ENCODE measurements at places on chromosomes 4 and X. TPM values are rescaled to one million over a fixed set of nuclear protein-coding genes. Genes with fewer than 3 reads are reported as not detected.

Gene HTN1
- not detected for total RNA-seq

Gene RBMXL3
- total RNA-seq: not detected

DNA sequence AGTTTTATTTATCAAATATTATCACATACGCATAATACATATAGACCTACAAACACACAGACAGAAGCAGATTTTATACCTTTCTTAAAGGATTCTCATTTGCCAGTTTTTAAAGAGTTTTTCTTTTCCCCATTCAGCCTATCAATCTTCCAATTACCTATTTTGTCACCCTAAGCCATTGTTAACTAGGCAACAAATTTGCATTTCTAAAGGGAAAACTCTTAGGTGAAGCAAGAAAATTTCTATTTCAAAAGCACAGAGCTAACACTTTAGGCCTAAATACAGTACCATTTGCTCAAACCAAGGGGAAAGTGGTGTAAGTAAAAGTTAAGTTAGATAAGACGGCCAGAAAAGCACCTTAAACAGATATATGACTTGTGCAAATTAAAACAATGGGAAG, 156.6 kb downstream of the NDST3 start:
- DNase-seq: no peak

DNA sequence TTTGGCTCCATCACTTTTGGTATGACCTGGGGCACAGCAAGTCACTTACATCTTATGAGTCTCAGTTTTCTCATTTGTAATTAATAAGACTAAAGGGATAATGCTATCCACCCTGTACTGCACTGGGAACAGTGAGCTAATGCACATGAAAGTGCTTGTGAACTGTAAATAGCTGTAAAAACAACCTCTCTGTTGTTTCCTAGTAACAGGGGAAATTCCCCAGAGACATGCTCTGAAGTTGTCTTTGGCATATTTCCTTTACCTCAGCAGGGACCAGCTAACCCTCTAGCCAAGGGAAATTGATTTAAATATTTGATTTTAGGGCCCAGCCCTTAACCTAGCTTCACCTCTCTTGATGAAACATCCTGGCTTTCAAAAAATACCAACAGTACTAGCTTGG, 6.1 kb upstream of the CYSLTR1 start:
- peak; percentile 26 for DNase-seq

GRCh38 chrX:43375136-43375535, 281.0 kb upstream of the MAOA start:
- peak; percentile 65 for DNase-seq

DNA sequence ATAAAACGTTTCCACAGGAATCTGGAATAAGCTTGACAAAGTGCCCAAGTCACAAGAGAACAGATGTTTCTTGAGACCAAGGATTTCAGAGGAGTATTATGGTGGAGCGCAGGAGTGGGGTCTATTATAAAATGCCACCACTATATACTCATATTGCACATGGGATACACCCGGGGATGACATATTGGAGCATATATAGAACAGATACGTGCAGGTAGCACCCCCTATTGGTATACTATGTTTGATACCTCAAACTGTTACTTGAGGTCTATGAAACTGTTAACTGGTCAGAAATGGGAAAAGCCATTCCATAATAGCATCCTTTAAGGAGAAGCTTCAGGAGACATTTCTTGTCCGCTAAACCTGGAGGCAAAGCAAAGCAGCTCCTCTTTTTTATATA, 86.0 kb downstream of the PCYT1B start:
- DNase-seq: no peak

GRCh38 chr4:165678936-165679325, 194.1 kb upstream of the TLL1 start:
- DNase-seq: no peak

Gene SPANXD
- not detected for total RNA-seq

DNA sequence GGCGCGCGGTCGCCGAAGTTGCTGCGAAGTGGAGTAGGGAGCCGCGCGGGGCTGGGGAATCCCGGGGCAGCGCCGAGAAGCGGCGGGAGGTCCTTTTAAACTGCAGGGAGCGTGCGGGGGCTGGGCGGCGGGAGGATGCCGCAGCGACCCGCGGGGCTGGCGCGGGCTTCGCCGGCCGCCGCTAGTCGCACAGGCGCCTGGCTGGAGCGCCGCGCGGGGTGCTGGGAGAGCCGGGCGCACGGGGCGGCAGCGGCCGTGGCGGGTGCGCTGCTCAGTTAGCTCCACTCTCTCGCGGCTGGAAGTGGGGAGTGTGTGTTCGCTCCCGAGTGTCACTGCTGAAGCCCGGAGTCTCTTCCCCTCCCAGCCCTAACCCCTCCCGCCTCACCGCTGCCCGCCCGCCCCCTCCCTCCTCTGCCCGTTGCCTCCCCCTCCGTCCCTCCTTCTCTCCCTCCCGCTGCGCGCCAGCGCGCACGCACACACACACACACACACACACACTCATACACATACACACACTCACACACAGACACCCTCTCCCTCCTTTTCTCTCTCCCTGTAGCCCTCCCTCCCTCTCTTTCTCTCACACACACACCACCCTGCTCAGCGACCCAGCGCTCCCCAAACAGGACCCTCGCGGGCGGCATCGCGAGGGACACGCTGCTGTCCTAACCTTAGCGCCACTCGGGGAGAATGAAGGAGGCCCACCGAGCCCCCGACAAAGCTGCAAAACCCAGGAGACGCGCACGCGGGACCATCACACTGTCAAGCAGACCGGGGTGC, at the start of gene NDNF:
Gene NDNF (minus strand): TSS at position 312 of the 780 bp plus-strand sequence. CDS start 26,698 bp downstream, outside the sequence.
- peak; percentile 69 for DNase-seq

Gene DKK2
- total RNA-seq: 0.18 TPM

GRCh38 chrX:98299785-98300184, 1416.1 kb downstream of the RPA4 start:
- no peak for DNase-seq

GRCh38 chr4:56622176-56622575, 58.9 kb downstream of the HOPX start:
- no peak for DNase-seq

Gene TMEM187
- total RNA-seq: 1.7 TPM

DNA sequence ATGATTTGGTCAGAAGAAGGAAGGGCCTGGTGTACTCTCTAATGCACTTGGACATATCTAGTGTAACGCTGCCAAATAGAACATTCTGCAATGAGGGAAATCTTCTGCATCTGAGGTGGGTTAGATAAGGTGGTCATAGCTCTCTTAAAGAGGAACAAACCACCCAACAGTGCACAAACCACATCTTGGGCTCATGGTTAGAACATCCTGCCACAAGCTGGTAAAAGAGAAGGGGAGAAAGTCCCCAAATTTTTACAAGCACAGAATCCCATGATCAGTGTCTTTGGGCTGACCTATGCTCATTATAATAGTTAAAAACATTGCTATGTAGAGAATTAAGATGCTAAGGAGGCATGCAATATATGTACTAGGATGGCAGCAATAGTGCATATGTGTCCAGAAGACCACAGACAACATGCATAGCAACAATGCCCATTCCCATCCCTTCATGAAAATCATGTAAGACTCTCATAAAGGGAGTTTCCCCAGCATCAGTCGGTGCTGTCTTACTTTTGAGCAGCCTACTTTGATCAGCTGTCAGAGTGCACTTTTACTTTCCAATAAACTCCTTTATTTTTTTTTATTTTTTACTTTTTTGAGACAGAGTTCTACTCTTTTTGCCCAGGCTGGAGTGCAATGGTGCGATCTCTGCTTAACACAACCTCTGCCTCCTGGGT, 99.7 kb upstream of the SLC7A11 start:
- no peak for DNase-seq

GRCh38 chr4:41050880-41051775, 163.2 kb downstream of the APBB2 start:
- DNase-seq: no peak

Gene NLGN4X
- 0.79 TPM for total RNA-seq

GRCh38 chrX:5998901-5999300, 229.8 kb downstream of the NLGN4X start:
- no peak for DNase-seq

Gene SLC9B1
- total RNA-seq: 0.22 TPM

DNA sequence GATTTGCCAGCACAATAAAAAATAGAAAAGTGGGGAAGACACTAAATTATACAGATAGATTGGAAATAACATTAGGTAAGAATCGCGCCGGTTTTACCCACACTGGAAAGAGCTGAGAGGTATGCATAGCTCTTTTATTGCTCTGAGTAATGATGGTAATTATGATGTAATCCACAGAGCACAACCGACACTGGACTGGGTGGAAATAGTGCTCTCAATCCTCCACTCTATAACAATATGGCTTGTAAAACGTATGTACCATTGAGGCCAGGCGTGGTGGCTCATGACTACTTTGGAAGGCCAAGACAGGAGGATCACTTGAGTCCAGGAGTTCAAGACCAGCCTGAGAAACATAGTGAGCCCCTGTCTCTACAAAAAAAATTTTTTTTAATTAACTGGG, 104.3 kb upstream of the RAPGEF2 start:
- DNase-seq: no peak

DNA sequence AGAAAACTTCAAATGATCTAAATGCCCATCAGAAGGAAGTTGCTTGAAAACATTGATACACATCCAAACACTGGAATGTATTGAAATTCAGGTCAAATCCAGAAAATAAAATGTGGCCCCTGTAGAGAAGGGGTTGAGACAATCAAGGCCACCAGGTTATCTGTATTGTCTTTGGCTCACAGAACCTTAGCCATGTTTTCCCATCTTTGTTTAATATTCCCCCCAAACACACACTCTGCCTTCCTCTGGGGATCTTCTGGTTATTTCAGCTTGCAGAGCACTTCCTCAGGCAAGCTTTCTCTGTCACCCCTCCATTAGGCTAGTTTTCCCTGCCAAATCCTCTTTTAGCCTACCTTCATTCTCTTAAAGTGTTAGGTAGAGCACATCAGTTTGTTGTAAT, 30.5 kb downstream of the PAGE2 start:
- no peak for DNase-seq

Gene ZMAT1
- total RNA-seq: 0.13 TPM

DNA sequence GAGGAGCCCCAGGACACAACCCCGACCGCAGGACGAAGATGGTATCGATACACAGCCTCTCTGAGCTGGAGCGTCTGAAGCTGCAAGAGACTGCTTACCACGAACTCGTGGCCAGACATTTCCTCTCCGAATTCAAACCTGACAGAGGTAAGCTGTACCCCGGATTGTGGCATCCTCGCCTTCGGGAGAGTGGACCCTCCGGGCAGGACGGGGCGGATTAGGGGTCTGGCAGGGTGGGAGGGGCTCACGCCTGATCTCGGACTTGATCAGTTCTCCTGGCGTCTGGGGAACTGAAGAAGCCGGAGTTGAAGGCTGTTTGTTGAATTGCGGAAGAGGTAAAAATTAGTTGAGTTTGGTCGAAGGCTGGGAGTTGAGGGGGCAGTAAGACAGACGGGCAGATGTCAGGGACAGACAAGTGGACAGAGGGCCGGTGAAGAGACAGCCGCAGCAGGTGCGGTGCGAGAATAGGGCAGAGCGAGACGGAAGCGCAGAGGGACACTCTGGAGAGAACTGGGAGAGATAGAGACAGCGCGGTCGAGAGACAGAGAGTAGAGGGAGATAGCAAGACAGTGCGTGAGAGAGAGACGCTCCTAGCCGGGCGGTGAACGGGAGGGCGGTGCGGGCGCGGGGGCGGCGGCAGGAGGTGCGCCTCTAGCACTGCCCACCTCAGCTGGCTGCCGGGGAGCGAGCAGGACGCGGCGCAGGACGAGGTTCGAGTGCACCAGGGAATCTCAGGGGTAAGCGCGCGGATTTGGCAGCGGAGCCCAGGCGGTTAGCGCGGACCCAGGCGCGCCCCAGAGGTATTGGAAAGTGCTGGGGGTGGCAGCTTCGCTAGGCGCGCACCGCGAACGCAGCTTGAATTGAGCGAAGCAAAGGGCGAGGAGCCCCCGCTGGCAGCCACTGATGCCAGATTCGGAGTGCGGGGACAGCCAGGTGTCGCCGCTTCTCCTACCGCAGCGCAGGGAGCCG, 23.9 kb downstream of the ARHGAP36 start:
- no peak for DNase-seq

- peak; percentile 7 for DNase-seq
Observed at GRCh38 chrX:52271206-52271605, 86.5 kb downstream of the MAGED4 start.

- no peak for DNase-seq
Observed at GRCh38 chr4:82905205-82905604, 4.7 kb downstream of the THAP9 start.

DNA sequence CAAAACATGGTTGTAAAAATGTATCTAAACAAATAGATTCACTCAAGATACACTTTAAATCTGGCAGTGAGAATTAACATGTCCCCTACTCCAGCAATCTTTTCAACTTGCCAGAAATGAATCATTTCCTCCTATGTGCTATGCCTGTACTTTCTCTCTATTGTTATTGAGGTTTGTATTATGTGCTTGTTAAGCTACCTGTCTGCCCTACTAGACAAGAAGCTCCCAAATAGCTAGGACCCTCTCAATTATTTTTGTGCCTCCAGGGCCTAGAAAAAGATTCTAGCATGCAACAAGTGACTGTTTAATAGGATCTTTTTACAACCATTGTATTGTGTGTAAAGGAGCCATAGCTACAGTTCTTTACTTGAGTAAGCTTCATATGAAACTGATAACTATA, 3.5 kb upstream of the SAP30 start:
- DNase-seq: no peak

Data from SJCRH30 (cell line).